ENCODE measurements at places on chromosomes 11 and 22.
A peak's percentile ranks its signal among the peaks of the same experiment; 100 is the strongest.

DNA sequence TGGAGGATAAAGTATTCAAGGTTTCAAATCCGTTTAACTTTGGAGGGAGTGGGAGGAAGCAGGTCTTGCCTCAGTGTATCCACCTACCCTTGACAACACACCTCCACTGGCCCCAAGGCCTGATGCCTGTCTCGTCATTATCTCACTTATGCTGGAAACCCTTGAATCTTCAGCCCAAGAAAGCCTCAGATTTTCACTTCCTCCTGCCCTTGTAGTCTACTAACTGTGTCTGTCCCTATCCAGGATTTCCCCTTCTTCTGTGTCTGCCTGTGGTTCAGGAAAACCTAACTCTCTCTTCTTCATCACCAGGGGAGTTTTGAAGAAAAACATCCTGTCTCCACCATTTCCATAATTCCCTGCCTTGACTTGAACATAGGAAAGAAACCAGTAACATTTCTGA, 56.1 kb downstream of the SYT9 start:
- no peak for DNase-seq

- no peak for DNase-seq
Measured at GRCh38 chr22:26210334-26210733, 41.1 kb downstream of the SEZ6L start.

- no peak for DNase-seq
Measured at GRCh38 chr11:2442589-2442988, 1.7 kb downstream of the TRPM5 start.

DNA sequence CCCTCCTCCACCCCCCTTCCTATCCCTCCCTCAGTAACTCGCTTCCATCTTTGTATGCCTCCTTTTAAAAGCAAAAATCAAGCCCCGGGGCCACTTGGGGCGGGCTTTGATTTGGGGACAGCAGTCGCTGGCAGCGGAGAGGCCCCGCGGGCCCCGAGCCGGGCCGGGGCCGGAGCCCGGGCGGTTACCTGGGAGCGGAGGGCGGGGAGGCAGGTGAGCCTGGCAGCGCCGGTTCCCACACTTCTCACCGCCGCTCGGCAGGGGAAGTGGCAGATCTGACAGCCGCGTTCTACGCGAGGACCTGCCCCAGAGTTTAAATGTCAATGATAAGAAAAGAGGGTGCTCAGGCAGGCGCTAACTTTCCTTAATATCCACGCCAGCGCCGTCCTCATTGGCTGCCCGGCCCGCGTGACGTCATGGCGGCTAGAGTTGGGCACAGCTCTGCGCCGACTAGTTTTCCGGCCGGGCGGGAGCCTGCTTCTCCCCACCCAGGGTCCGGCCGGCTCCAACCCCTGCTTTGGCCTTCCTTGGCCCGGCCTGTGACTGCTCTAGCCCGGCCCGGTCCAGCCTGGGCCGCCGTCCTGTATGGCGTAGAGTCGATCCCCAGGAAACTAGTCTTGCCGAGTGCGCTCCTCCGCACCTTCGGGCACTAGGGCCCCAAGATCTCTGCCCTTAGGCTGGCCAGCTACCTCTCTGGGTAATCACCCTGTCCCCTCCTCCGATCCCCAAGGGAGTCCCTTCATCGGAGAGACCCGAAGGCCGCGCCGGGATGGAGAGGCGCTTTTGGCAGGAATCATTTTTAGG, 6.7 kb upstream of the PAX6 start:
- no peak for DNase-seq

- DNase-seq, result no peak
Measured at GRCh38 chr11:46445920-46446771, 54.6 kb upstream of the CHRM4 start.

- DNase-seq, result no peak
Measured at GRCh38 chr11:74770456-74770855, 21.8 kb downstream of the RNF169 start.

DNA sequence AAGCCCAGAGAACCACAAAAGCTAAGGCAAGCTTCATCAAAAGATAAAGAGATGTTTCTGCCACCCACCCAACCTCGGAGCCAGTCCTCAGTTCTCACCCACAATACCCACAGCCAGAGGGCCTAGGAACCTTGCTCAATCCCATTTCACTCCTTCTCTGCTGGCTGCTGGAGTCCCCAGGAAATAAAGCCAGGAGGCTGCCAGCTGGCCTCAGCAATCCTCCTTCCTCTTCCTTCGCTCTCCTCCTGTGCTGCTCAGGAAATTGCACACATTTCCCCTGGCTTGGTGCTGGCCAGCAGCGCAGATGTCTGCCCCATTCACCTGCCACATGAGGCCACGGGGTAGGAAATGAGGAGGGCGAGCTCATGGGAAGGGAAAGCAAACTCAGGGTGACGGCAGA, 91.8 kb upstream of the LDLRAD3 start:
- no peak for DNase-seq

DNA sequence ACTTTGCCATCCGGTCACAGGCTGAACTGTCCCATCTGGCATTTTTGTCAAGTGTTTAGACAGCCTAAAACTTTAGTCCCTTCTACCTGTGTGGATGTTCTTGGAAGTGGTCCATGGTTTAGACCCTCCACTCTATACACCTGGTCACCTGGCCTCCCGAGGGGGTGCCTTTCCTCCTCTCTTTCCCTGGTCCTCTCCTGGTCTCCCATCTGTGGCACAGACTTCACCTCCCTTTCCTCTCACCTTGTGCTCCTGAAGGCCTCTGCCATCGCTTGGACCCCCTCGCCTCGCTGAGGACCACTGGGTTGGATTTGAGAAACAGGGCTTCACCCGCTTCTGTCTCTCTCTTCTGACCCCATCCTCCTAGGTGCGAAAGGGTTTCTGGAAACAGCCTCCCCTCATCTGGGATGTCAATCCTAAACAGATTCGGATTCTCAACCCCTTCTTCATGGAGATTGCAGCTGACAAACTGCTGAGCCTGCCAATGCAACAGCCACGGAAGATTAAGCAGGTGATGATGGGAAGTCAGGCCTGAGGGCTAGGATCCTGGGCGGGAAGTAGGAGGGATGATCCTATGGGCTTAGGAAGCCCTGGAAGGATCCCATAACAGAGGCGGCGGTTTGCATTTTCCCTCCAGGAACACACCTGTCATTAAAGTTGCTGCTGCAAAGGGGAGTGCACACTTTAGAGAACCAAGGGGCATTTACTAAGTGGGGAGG, 53.6 kb downstream of the ST3GAL4 start:
- DNase-seq, result no peak

- DNase-seq, result no peak
Measured at GRCh38 chr11:116787786-116788486, at the start of gene ZPR1. Gene ZPR1, minus strand, starts transcription at chr11:116788023. Its CDS starts 33 bp downstream, at chr11:116787990.

DNA sequence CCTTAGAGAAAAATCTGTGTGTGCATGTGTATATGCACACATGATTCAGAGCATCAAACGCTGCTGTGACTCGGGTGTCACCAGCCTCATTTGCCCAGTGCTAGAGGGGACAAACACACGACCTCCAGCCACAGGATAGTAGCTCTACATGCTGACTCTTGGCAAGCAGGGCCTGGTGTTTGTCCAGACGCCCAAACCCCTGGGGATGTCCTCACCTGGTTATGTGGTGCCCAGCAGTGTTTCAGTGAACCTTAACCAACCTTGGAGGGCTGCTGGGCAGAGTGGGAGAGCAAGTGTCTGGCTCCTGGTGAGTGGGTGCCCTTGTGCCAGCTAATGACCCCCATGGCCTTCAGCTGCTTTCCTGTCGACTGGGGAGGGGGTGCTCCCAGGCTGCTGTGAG, 26.7 kb downstream of the IGLL1 start:
- DNase-seq, result no peak

DNA sequence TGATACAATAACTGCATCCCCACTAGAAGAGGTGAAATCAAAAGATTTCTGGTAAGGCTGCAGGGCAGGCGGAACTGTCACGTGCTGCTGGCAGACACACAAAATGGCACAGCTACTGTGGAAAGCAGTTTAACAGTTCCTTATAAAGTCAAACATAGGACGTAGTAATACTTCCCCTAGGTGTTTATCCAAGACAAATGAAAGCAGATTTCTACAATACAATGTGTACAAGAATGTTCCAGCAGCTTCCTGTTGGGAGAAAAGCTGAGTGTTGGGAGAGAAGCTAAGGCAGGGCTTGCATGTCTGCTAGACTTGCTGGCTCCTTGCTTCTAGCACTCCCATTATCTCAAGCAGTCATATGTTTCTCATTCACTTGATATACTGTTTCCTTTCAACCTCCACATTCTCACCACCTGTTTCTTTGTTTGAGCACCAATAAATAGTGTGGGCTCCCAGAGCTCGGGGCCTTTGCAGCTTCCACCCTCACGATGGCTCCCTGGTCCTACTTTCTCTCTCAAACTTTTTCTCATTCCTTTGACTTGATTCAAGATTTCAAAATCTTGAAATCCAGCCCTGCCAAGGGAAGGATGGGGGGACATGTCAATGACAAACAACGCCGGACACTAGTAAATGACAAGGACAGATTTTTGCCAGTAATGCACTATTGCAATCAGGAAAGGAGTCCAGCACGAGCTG, 21.2 kb upstream of the IL17RA start:
- peak; percentile 69 for DNase-seq

DNA sequence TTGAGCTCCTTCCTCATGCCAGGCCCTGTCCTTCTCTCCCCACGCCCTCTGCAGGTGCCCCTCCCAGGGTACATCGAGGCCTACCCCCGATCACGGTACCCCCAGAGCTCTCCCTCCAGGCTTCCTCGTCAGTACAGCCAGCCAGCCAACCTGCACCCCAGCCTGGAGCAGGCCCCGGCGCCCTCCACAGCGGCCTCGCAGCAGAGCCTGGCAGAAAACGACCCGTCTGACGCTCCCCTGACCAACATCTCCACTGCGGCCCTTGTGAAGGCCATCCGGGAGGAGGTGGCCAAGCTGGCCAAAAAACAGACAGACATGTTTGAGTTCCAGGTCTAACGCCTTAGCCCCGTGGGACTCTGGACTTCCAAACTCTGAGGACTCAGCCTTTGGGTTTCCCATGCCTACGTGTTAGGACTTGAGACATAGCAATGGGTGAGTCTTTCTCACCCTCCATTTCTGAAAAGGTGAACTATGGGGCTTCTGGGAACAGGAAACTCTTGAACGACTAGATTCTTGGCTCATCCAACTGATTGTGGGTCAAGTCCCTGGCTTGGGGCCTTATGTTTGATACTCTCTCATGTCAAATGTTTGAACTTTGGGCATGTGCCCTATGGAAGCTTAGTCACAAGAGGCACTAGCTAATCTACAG, 32.7 kb downstream of the C11orf91 start:
- no peak for DNase-seq

GRCh38 chr11:9759519-9760192, 95.8 kb downstream of the SWAP70 start:
- DNase-seq, result peak; percentile 100

GRCh38 chr11:66089067-66089466, 19.0 kb downstream of the PACS1 start:
- no peak for DNase-seq

GRCh38 chr11:5684036-5684645, 733 bp downstream of the TRIM5 start:
- no peak for DNase-seq
